ENCODE measurements at places on chromosomes 12 and 14.
A peak's percentile ranks its signal among the peaks of the same experiment; 100 is the strongest.

GRCh38 chr14:71175491-71175890 is 268.2 kb downstream of the PCNX1 start:
- no peak for DNase-seq

DNA sequence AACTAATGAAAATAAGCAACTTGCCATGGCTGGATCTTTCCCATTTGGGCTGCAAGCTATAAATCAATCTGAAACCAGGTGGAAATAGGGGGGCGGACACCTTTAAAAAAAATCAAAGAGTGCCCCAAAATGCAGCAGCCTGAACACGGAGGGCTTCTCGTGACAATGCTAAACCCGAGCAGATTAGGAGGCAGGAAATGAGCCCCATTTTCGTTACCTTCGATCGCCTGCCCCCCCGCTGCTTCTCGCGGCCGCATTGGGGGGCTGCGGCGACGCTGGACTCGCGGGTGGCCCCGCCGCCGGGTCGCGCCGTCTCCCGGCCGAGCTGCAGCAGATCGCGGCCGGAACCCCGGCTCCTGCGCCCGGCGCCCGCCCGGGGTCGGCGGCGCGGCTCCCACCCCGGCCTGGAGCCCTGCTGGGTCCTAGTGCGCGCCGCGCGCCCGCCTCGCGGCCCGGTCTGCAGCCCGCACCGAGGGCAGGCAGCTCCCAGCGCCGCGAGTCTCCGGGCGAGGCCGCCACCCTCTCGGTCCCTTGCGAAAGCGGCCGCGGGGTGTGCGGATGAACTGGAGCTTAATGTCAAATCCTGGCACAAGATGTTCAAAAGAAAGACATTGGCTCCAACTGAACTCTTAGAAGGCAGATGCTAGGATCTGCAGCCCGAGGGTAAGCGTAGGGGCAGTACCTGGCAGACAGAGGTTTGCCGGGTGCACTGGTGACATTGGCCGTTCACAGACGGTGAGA is 201.9 kb upstream of the FOXN3 start:
- peak; percentile 93 for DNase-seq

GRCh38 chr12:3658327-3659163 is 94.4 kb downstream of the CRACR2A start:
- no peak for DNase-seq

DNA sequence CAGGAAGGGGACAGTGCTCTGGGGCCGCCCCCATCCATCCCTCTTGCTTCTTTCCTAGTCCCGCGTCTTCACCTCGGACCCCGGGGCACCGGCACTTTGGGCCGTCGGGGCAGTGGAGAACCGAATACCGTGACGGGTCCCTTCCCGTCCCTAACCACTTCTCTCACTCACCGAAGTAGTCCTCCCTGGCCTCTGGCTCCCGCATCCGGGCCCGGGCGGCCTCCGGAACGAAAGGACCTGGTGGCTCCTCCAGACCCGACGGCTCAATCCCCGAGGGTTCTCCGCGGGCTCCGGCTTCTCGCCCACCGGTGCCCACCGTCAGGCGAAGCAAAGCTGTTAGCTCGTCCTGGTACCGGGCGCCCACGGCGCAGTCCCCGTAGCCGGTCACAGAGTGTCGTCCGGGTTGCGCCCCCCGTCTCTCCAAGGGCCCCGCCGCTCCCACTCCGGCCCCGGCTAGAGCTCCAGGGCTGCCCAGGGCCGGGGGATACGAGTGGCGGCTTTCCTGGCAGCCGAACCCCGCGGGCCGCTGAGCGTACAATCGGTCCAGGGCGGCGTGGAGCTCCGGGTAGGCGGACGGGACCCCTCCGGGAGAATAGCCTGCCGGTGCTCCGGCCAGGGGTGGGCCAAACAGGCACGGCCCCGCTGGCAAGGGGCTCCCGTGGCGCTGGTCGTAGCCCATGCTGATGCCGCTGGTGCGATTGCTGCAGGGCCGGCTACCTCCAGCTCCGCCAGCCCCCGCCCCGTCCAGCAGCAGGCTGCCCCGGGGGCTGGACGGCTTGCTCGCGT is 1.1 kb downstream of the AJUBA start:
- DNase-seq, result peak; percentile 77

DNA sequence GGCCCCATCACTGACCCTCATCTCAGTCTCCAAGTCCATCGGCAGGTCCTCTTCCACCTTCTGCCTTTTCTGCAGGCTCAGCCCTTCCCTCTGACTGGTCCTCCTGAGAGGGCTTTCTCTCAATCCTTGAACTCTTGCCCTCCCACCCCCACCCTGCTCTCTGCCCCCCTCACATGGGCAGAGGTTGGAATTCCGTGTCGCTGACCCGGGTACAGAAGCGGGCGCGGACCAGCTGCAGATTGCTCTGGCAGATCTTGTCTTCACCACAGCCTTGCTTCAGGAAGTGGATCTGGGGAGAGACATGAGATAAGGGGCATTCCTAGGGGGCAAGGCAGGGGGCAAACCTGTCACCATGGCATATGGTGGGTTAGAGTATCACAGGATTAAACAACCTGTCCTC is 12.4 kb downstream of the ITGA7 start:
- no peak for DNase-seq

- DNase-seq, result no peak
These were observed 67.5 kb downstream of the CLMN start for GRCh38 chr14:95252219-95252618.

- DNase-seq, result peak; percentile 78
These were observed 2.2 kb downstream of the CDK2AP1 start for GRCh38 chr12:123269395-123269892.

DNA sequence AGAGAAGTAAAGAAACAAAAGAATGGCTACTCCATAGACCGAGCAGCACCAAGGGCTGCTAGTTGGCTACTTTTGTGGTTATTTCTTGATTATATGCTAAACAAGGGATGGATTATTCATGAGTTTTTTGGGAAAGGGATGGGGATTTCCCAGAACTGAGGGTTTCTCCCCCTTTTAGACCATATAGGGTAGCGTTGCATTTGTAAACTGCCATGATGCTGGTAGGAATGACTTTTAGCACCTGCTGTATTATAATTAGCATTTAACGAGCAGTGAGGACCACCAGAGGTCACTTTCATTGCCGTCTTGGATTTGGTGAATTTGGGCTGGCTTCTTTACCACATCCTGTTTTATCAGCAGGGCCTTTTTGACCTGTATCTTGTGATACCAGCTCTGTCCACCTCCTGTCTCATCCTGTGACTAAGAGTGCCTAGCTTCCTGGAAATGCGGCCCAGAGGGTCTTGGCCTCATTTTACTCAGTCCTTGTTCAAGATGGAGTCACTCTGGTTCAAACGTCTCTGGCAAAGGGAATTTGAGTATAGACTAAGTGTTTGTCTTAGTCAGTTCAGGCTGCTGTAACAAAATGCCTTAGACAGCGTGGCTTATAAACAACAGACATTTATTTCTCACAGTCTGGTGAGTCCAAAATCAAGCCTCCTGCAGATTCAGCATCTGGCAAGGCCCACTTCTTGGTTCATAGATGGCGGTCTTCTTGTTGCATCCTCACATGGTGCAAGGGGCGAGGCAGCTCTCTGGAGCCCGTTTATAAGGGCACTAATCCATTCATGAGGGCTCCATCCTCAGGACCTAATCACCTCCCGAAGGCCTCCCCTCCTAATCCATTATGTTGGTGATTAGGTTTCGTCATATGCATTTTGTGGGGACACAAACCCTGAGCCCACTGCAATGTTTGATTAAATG is 348.3 kb upstream of the SFSWAP start:
- DNase-seq, result no peak

GRCh38 chr12:64494998-64495729 is 43.2 kb downstream of the TBK1 start:
- DNase-seq, result no peak

DNA sequence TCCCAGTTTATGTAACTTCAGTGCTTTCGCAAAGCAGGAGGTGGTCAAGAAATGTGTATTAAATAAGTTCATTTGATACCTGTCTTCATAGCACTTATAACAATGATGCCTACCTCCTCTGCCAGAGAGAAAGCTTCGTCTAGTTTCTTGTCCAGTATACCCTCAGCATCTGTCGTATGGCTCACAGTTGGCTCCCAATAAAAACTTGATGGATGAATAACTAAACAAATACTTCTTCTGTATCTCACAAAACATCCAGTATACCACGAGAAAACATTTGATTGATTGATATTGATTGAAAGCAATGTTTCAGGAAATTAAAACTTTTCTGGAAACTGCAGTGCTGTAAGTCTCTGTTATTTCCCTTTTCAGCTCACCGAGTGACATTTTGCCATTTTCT is 26.9 kb upstream of the PTGDR start:
- DNase-seq, result no peak

DNA sequence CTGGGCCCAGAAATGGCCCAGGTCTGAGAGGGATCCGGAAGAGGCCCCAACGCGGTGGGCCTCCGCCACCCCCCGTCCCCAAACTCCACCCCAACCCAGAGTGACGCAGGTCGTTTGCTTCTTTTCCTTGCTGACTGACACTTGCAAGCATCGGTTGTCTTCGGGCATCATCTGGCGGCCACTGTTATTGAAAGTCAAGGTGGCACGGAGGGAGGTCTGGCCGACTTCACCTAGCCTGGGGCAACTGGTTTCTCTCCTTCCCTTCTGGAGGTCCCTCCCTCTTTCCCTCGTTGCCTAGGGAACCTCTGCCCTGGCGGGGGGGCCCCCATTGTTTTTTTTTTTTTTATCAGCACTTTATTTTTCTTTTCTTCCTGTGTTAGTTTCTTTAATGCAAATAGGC is 241.8 kb downstream of the ALG10 start:
- DNase-seq, result no peak

DNA sequence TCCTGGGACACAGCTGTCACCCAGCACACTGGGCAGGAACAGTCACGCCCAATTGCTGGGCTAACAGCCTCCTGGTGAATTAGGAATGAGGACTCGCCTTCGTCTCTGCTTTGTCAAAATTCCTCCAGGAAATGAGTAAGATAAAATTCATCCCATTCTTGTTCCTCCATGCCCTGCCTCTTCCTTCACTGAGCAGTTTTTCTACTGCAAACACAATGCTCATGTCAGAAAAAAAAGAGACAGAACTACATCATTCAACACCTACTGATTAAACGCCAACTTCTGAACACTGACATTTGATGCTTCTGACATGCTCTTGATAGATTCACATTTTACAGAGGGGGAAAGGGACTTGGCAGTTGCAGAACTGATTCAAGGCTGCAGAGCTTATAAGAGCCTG is 37.5 kb upstream of the DTX1 start:
- no peak for DNase-seq

DNA sequence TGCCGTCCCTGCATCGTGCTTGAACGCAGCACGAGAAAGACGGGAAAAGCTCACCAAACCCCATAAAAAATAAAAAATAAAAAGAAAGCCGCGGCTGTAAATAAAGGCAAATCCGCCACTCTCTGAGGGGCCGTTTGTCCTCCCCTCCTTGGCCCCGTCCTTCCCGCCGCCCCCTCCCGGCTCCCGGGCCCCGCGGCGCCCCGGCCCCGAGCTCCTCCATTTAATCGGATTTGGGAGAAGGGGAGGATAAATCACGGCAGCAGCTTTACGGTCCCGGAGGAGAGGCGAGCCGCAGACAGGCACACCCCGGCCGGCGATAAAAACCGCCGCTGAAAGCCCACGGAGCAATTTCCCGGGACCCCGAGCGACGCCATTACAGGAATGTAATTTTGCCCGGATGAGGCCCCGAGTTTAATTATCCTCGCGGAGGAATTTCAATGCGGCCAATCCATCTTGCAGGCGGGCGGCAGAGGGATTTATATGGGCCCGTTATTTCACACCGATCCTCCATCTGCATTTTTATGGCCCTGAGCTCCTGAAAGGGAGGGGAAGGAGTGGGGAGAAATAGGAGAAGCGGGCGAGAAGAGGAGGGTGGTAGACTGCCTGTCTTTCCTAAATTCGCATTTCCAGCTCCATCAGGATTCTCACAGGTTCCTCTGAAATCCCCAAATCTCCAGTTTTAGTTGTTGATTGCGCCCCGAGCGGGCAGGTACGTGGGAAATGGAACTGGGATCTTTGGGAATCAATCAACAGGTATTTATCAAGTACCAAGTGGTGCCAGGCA is 1.3 kb upstream of the ATP5MC2 start:
- DNase-seq, result peak; percentile 36

GRCh38 chr12:46524778-46525177 is 152.2 kb upstream of the SLC38A2 start:
- no peak for DNase-seq

- DNase-seq, result no peak
These were observed 154.2 kb downstream of the PCNX1 start for GRCh38 chr14:71061458-71061857.

- DNase-seq, result no peak
These were observed 31.0 kb upstream of the GNS start for GRCh38 chr12:64790166-64790565.

GRCh38 chr12:93813972-93814821 is 137.0 kb downstream of the CRADD start:
- DNase-seq, result peak; percentile 16

DNA sequence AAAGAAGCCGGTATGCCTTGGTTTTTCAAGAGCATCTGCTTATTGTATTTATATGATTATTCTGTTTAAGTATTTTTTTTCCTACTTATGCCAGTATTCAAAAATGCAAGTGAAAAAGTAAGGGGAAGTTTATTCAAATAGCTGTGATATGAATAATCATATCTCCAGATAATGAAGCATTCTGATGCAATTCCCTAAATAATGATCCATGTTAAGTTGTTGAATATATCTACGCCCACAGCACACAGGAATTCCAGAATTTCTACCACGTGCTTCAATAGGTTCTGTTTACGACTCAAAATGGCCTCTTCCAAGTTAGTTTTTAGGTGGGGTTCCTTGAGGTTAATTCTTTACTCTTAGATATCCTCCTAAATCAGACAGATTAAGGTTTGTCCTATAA is 208.3 kb downstream of the NAV3 start:
- DNase-seq, result no peak

DNA sequence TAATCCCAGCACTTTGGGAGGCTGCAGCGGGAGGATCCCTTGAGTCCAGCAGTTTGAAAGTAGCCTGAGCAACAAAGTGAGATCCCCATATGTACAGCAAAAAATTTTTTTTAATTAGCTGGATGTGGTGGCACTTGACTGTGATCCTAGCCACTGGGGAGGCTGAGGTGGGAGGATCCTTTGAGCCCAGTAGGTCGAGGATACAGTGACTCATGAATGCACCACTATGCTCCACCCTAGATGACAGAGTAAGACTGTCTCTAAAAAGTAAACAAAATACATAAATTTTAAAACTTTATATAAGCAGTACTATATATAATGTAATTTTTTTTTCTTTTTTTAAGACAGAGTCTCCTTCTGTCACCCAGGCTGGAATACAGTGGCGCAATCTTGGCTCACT is 115.4 kb downstream of the ESR2 start:
- no peak for DNase-seq

DNA sequence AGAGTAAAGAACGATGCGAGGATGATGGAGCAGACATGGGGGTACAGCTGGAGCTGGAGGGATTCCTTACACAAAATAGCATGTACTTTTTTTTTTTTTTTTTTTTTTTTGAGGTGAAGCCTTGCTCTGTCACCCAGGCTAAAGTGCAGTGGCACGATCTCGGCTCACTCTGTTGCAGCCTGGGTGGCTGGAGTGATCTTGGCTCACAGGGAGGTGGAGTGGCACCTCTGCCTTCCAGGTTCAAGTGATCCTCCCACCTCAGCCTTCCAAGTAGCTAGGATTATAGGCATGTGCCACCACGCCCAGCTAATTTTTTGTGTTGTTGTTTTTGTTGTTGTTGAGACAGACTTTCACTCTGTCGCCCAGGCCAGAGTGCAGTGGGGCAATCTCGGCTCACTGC is 5.1 kb upstream of the RASAL1 start:
- DNase-seq, result peak; percentile 64

- no peak for DNase-seq
These were observed at the start of gene ADAM20 for GRCh38 chr14:70534904-70535303. Gene ADAM20, minus strand, starts transcription at chr14:70535004. Its CDS starts 10,247 bp downstream, at chr14:70524757.

Data from posterior cingulate gyrus (tissue), 11 donors.